Body of pancreas (tissue), 4 donors: ENCODE measurements at places on chromosomes 7 and 10.

DNA sequence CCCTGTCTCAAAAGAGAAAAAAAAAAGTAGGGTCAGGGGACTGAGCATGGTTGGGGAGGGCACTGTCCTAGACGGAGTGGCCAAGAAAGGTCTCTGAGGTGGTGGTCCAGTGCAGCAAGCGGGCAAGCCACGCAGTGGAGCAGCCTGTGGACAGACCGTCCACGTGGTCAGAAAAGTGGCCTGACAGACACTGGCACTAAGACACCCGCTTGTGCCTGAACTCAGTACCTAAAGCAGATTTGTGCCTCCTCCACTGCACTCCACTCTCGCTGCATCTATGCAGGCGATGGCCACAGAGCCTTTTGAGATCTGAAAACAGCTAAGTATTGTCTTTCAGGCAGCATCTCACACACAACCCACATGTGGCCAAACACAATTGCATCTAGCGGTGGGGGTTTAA is 8.8 kb downstream of the ASB10 start:
- DNase-seq = no peak

DNA sequence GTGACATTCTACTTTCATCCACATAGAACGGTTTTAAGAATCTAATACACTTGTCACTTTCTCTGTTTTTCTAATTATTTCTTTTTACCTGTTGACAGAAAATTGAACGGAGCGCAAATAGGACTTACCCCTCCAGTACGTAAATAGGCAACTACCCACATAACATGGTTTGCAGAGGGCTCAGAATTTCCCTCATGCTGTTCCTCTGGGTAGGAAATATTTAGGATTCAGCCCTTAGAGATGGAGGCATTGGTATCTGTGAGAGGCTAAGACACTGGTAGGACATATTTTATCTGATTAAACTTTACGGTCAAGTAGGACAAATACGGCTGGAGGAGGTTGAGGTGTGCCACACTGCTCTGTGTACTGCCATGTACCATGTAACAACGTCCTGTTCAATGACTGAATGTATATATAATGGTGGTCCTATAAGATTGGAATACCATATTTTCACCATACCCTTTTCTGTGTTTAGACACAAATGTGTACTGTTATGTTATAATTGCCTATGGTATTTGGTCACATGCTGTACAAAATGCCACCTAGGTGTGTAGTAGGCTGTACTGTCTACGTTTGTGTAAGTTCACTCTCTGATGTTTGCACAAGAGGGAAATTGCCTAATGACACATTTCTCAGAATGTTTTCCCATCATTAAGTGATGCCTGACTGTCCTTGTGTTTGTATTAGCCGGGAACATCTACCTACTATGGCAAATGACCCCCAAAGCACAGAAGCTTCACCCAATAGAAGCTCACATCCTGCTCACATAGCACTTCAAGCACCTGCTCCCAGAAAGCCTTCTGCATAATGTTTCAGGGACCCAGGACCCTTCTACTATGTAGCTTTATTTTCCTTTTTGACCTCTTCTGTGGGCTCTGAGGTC is 429.4 kb upstream of the AKR1E2 start:
- DNase-seq = peak; percentile 2

- no peak for DNase-seq
Measured at GRCh38 chr7:65295409-65295808, 78.2 kb upstream of the ZNF92 start.

DNA sequence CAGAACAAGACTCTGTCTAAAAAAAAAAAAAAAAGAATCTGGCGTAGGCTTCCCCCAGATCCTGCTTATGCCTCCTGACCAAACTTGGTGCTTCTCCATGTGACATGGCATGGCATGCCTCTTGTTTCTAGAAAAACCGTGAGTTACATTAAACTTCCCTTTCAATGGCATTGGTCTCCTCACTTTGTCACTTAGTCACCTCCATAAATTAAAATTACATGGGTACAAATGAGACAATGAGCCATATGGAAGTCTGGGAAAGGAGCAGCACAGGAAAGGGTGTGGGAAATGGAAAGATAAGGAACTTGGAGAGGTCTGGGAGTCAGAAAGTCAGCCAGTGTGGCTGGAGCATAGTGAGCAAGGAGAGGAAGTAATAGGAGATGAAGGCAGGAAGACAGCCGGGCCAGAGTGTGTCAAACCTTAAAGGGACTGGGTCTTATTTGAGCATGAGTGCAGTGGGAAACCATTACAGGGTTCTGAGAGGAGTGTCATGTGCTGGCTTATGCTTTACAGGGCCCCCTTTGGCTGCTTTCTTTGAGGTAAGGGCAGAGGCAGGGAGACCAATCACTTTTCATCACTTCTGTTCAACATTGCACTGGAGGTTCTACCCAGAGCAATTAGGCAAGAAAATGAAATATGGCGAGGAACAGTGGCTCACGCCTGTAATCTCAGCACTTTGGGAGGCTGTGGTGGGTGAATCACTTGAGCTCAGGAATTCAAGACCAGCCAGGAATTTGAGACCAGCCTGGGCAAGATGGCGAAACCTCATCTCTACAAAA is 21.3 kb upstream of the ZMIZ2 start:
- no peak for DNase-seq

GRCh38 chr7:3043544-3044371 is at the start of gene CARD11:
TSS of gene CARD11 (minus strand) at chr7:3043867. CDS start at chr7:2958506, 85,361 bp downstream.
- no peak for DNase-seq

DNA sequence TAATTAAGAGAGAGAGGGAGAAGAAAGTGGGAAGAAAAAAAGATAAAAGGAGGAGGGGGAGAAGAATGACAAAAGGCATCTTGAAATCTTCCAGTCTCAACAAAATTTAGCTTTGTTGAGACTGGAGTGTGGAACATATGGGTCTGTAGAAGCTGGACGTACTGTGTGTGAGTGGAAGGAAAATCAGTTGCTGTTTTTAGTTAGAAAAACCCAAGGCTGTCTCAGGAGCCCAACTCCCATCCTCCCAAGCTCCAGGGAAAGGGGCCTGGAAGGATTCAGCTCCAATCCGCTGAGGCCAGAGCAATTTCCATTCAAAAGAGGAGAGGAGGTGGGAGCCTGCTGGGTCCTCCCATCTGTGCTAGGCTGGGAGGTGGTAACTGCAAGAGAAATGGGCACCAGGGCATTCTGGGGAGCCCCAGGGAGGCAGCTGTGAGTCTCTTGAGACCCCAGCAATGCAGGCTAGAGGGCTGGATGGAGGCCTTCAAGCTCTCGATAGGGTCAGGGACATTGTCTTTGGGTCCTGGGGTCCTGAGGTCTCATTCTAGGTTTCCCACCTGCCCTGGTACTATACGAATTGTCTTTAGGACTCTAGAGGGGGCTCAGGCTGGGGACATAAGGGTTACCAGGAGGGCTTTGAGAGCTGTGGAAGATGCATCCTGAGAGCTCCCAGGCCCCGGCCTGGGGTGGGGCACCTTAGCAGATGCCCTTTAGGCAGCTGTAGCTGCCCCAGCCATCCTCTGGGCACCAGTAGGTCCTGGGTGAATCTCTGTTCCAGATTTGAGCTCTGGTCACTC is 21.4 kb downstream of the ADCYAP1R1 start:
- DNase-seq = no peak

DNA sequence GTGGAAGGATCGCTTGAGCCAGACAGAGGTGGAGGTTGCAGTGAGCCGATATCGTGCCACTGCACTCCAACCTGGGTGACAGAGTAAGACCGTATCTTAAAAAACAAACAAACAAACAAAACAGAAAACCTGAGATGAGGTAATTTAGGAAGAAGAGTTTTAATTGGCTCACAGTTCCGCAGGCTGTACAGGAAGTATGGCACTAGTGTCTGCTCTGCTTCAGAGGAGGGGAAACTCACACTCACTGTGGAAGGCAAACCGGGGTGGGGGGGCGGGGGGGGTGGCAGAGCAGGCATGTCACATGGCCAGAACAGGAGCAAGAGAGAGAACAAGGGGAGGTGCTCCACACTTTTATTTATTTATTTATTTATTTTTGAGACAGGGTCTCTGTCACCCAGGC is 5.1 kb downstream of the UBE2D4 start:
- no peak for DNase-seq

DNA sequence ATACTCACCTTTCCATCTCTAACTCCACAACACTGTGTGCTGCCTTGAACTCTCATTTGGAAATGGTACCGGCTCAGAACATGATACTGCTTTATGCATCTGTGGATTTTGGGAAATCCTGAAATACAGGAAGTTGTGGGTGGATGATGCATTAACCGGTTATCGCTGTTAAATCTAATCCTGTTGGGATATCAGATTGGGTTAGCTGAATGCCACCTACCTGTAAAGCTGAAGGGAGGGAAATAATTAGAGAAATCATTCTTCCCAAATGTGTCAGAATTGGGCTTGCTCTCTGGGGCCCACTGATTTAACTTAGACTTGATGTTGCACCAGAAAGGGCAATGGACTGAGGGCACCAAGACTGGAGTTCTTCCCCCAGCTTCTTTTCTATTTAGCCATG is 54.0 kb downstream of the CH25H start:
- DNase-seq = no peak

- DNase-seq = no peak
Measured at GRCh38 chr10:131822692-131823245, 78.0 kb upstream of the PPP2R2D start.

DNA sequence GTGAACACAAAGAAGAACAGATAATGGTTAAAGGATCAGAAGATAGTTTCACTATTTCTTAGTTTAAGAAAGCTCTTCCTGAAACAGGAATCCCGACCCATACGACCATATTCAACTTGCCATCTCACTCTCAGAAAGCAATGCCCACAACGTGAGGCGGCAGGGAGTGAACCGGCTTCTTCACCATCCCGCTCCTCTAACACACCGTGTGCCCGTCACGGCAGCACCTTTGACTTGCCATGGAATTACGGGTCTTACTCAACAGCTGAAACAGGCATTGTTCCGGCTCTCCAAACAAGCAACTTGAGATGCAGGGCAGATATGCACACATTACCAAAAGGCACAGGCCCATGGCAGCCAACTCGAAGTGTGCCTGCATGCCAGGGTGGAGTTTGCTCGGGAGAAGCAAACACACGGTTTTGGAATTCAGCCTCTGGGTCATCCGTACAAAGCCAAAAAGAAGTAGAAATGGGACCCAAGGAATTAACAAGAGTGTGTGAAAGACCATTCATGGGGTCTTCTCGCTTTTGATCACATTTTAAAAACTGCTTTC is 293.6 kb downstream of the DNAJB6 start:
- DNase-seq = no peak

DNA sequence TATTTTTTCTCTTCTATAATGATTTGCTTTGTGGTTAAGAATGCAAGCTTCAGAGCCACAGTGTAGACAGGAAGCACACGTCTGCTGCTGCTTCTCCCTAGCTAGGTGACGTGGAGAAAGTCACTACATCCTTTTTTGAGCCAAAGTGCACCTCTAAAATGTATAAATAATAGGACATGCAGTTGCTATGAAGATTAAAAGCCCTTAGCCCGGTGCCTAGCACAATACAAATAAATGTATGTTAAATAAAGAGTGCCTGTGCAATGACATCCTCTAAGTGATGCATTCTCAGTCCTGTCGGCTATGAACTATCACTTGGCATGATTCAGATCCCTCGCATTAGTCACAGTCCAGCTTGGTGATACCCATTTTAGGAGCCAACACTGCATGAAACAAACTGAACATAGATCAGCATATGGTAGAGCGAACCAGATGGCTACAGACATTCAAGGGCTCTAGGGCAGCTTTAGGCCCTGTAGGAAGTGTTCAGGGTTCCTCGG is 4.8 kb upstream of the TRDMT1 start:
- DNase-seq = no peak

DNA sequence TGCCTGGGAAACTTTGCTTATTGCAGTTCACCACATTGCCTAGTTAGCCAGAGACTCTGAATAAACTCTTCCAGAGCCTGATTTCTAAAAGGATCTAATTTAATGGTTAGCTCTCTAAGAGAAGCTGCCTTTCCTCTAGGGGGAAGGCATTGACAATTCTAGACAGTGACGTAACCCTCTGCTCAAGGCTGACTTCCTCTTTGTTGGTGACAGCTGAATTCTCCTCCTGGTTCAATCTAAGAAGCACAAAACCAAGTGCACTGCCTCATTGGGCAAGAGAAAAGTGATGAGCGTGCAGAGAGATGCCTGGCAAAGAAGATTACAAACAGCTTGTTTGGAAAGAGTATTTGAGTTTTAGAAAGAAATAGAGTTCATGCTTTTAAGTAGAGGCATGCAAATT is 102.7 kb downstream of the MACC1 start:
- DNase-seq = no peak

DNA sequence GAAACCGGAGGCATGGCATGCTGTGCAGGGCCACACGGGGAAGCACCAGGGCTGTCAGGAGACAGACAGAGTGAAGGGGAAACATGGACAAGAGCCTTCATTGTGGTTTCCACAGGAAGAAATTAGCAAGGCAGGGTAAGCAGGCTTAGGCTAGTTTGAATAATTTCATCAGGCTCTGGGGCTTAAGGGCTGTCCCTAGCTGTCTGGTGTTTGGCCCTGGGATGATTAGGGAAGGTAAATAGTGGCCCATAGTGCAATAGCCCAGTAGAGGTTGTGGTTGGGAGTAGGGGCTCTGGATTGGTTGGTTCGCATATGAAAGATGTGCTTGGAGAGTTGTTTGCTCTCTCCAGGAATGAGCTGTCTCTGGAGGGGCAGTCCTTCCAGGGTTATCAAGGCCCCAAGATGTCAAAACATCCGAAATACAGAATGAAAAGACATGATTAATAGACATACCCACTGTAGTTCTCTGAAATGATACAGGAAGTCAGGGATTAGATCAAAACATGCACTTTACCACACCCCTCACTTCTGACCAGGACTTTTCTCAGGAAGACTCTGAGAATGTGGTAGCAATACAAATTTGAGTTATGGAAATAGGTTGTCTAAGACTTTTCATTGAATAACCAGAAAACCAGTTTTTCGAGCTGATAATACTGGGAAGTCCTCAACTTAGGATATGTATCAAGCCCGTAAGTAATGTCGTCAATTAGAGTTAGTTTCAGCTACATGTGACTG is 224.9 kb upstream of the NFE2L3 start:
- DNase-seq = no peak

DNA sequence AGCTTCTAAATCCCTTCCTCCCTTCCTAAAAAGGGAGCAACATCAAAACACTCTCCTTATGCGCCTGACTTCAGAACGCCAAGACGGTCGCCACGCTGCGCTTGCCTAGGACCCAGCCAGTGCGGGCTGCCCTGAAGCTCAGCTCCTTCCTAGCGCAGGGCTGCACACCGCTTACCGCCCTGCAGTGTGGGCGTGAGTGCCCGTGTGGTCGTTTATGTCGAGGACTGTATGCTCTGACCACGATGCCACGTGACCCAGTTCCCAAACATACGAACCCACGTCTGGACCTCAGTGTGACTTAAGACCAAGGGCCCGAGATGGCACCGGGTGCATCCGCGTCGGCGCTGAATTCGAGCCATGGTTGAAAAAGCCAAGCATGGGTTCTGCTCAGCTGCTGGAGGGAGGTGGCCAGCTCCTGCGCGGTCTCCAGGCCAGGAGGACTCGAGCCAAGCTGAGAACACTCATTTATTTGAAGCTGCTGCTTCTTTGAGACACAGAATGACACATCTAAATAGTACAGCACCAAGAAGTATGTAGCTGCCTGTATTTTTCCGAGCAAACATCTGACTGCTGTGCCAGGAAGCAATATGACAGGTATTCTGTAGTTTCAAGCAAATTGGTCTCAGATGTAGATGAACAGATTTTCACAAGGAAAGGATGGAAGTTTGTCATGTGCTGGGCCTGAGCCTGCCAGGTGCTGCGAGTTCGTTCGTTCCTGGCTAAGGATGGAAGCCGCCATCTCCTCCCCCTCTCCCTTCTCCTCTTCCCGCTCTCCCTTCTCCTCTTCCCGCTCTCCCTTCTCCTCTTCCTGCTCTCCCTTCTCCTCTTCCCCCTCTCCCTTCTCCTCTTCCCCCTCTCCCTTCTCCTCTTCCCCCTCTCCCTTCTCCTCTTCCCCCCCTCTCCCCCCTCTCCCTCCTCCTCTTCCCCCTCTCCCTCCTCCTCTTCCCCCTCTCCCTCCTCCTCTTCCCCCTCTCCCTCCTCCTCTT is 184.7 kb downstream of the EBF3 start:
- no peak for DNase-seq
